ENCODE measurements at places on chromosomes 13 and 19. TPM values are rescaled to one million over a fixed set of nuclear protein-coding genes. Genes with fewer than 3 reads are reported as not detected.
A peak's percentile ranks its signal among the peaks of the same experiment; 100 is the strongest.

GRCh38 chr13:109113427-109113826 lies 484.0 kb downstream of the MYO16 start:
- no peak overlapping the region for H3K27ac ChIP-seq
- no peaks in the 10 kb centered on the region for H3K36me3 ChIP-seq
- no peak overlapping the region for H3K4me3 ChIP-seq
- no peaks in the 10 kb centered on the region for H3K27me3 ChIP-seq
- no peaks in the 10 kb centered on the region for H3K4me1 ChIP-seq

DNA sequence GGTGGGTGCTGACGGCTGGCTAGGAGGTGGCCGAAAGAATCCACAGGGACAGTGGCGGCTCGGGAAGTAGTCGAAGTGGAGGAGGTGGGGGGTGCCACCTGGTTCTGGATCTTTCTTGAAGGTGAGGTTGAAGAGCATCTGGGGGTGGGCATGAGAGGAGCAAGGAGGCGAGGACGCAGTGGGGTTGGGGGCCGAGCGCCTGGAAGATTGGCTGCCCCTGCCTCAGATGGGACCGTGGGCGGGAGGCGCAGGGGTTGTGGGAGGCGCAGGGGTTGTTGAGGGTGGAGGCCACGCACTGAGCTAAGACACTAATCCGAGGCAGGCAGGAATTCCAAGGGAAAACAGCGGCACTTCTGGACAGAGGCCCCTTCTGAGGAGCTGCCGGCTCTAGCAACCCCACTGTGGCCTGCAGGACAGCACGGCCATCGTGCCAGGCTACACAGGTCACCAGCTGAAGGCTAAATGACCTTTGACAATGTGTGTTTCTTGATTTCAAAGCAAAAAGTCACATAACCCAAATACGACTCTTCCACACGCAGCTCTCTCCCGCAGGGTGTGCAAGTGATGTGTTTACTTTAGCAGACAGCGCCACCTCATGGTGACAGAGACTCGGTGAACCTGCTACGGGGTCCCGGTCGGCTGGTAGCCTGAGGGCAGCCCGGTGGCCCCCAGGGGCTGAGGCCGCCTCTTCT lies 44.1 kb upstream of the RANBP3 start:
- no peaks in the 10 kb centered on the region for H3K36me3 ChIP-seq
- H3K27ac ChIP-seq: no peak overlapping the region
- no peak overlapping the region for H3K4me3 ChIP-seq
- peak; percentile 25 for DNase-seq

The SSC5D gene
- total RNA-seq: 66.1 TPM

DNA sequence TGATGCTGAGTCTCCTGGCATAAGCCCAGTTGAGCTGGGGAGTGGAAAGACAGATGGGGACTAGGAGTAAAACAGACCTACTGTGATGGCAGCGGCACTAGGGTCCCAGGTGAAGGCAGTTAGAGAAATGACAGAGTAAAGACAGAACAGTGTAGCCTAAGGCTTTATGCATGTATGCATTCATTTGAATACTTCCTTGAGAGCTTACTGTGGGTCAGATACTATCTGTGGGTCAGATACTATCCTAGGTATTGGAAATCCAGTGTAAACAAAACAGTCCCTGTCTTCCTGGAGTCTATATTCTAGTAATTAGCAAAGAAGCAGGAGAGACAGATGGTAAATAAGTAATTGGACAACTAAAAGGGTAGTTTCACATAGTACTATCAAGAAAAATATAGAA lies 73.7 kb upstream of the LRCH1 start:
- H3K4me1 ChIP-seq: no peaks in the 10 kb centered on the region
- H3K27ac ChIP-seq: no peak overlapping the region
- DNase-seq: no peak

- H3K4me3 ChIP-seq: no peak overlapping the region
- no peak for DNase-seq
- H3K4me1 ChIP-seq: no peaks in the 10 kb centered on the region
- no peak overlapping the region for H3K27ac ChIP-seq
- H3K27me3 ChIP-seq: no peaks in the 10 kb centered on the region
Observed at GRCh38 chr13:57409656-57410055, 221.9 kb upstream of the PCDH17 start.

The CCDC61 gene
- total RNA-seq: 6.6 TPM

GRCh38 chr19:688214-688613 lies 7.0 kb downstream of the PRSS57 start:
- H3K27me3 ChIP-seq: no peaks in the 10 kb centered on the region
- no peak overlapping the region for H3K27ac ChIP-seq
- no peak for DNase-seq
- no peak overlapping the region for H3K4me3 ChIP-seq
- no peaks in the 10 kb centered on the region for H3K36me3 ChIP-seq

DNA sequence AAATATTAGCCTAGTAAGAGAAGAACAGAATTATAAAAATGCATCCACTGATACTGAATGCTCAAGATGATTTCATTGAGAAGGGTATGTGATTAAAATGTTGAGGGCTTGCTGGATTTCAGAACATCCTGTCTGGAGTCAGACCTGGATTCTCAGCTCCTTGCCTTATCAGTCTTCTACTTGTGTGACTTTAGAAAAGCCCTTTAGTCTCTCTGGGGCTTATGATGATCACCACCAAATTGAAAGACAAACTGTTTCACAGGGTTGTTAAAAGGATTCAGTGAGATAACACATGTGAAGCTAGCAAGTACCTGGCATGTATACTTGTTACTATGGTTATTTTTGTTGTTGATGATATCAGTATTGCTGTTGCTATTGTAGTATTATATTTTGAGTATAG lies 118.4 kb downstream of the GPC6 start:
- DNase-seq: no peak
- H3K36me3 ChIP-seq: no peaks in the 10 kb centered on the region
- H3K27ac ChIP-seq: no peak overlapping the region
- no peak overlapping the region for H3K4me3 ChIP-seq

The PTPRH gene
- 1.0 TPM for total RNA-seq

DNA sequence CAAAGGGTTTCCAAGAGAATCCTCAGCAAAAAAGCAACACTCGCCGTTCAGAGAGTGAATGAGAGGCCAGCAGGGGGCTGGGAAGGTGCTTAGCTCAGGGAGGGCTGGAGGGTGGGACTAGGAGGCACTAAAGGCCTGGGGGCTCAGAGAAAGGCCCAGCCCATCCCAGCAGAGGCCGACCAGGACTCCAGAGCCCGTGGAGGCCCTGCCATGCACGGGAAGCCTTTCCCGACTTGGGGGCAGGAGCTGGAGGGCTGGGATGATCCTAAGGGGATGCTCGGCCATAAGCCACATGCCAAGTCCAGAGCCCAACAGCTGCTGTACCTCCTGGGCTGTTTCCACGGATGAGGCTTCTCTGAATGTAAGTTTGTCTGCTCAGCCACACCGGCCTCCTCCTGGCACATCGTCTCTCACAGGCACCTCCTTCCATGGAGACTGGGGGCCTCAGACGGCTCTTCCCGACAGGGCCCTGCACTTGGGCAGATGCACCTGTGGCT lies 19.5 kb downstream of the RASA3 start:
- no peak for DNase-seq
- no peaks in the 10 kb centered on the region for H3K27me3 ChIP-seq
- no peak overlapping the region for H3K4me3 ChIP-seq
- H3K27ac ChIP-seq: no peak overlapping the region
- H3K36me3 ChIP-seq: peaks cover 7% of the 10 kb centered on the region
- peaks cover 64% of the 10 kb centered on the region for H3K4me1 ChIP-seq

- H3K27ac ChIP-seq: no peak overlapping the region
- no peak overlapping the region for H3K4me3 ChIP-seq
- no peak for DNase-seq
- H3K4me1 ChIP-seq: no peaks in the 10 kb centered on the region
- no peaks in the 10 kb centered on the region for H3K36me3 ChIP-seq
- H3K27me3 ChIP-seq: peaks cover 60% of the 10 kb centered on the region
Observed at GRCh38 chr19:1765904-1766799, 12.8 kb downstream of the ONECUT3 start.

DNA sequence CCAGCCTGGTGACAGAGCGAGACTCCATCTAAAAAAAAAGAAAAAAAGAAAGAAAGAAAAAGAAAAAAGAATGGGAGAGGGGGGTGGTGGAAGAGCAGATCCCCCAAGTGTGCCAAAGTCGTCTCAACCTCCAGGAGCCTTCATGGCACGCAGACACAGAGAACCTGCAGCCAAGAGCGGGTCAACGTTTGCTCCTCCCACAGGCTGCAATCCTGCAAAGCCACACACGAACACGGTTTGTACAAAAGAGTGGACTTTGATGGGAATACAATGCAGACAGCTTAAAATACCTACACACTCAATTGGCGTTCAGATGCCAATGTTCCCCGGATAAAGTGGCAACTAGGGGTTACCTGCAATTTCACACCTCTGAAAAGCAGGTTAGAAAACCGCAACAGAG lies 29.4 kb downstream of the ANKRD10 start:
- no peak overlapping the region for H3K4me3 ChIP-seq
- no peaks in the 10 kb centered on the region for H3K4me1 ChIP-seq
- no peak for DNase-seq
- no peaks in the 10 kb centered on the region for H3K36me3 ChIP-seq
- no peak overlapping the region for H3K27ac ChIP-seq

The TLE6 gene
- 0.11 TPM for total RNA-seq

- no peak overlapping the region for H3K27ac ChIP-seq
- H3K4me1 ChIP-seq: no peaks in the 10 kb centered on the region
- no peaks in the 10 kb centered on the region for H3K36me3 ChIP-seq
- DNase-seq: no peak
- H3K4me3 ChIP-seq: no peak overlapping the region
Observed at GRCh38 chr13:57018915-57019314, 121.8 kb upstream of the PRR20A start.

DNA sequence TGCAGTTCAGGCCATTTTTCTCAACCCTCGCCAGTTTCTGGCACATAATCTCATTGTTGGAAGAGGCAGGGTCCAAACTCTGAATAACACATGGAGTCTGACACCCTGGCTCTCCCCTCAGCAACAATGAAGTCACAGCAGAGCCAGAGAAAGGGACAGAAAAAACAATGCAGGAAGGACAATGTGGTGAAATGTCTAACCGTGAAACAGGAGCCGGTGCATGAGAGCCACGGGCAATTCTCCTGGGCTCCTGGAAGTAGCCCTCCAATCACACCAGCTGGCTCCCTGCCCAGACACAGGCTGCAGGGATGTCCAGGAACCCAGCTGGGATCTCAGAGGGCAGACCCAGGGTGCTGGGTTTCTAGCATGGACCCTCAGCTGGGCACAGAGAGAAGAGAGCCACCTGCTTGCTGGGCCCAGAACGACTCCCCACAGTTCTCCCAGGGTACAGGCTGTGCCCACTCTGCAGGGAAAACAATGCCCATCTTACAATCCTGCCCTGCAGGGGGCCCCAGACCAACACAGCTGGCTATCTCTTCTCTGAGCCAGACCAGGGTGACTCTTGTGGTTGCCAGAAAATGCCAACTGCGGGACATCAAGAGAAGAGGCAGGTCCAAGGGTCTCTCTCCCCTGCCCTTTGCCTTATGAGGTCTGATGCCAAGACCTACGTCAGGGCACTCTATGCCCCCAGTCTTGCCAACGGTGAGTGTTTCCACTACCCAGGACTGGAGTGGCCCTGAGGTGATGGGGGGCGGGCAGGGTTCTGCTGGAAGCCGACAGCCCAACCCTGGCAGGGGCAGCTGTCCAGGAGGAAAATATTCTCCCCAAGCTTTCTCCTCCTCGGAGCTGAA lies 64.5 kb downstream of the CEBPG start:
- no peaks in the 10 kb centered on the region for H3K27me3 ChIP-seq
- H3K27ac ChIP-seq: no peak overlapping the region
- DNase-seq: peak; percentile 13
- peaks cover 10% of the 10 kb centered on the region for H3K4me1 ChIP-seq
- no peaks in the 10 kb centered on the region for H3K36me3 ChIP-seq

- no peak for DNase-seq
- H3K27me3 ChIP-seq: no peaks in the 10 kb centered on the region
- H3K36me3 ChIP-seq: no peaks in the 10 kb centered on the region
- peaks cover 2% of the 10 kb centered on the region for H3K4me1 ChIP-seq
- H3K27ac ChIP-seq: no peak overlapping the region
Observed at GRCh38 chr13:75935805-75936204, 299.7 kb downstream of the LMO7 start.

- peaks cover 8% of the 10 kb centered on the region for H3K4me1 ChIP-seq
- no peak overlapping the region for H3K27ac ChIP-seq
- H3K4me3 ChIP-seq: no peak overlapping the region
- H3K27me3 ChIP-seq: peaks cover under 1% of the 10 kb centered on the region
- no peaks in the 10 kb centered on the region for H3K36me3 ChIP-seq
- no peak for DNase-seq
Observed at GRCh38 chr13:46124531-46124966, 19.7 kb upstream of the CPB2 start.

DNA sequence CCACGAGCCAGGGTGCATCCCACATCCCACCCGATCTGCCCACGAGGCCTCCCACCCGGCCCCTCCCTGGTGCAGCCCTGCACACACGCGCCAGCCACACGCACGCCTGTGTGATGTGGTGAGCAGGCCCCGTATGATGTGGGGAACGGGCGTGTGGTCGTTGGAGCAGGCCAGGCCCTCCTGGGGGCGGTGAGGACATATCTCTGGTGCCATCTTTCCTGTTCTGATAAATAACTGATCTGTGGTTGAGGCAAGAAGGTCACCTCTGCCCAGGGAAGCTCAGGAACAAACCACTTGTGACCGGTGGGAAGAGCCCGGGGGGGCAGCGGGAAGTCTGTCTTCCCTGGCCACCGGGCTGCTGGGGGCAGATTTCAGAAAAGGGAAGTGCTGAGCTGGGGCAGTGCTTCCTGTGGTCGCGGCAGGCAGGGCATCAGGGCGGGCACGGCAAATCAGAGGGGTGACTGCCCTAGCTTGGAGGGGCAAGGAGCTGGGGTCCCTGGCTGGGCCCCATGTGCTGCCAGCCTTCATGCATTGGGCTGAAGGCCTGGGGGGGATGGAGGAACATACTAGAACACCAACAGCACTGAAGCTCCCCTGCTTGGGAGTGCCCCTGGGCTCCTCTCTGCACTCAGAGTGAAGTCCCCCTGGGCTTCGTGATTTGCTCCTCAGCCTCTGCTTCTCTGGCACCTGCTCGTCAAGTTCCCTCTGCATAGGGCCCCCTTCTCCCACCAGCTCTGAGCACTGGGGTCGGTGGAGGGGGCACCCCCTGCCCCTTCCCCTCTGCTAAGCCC lies 35.2 kb upstream of the SLC7A10 start:
- H3K4me3 ChIP-seq: no peak overlapping the region
- H3K27ac ChIP-seq: no peak overlapping the region
- H3K27me3 ChIP-seq: peaks cover 2% of the 10 kb centered on the region
- DNase-seq: no peak
- no peaks in the 10 kb centered on the region for H3K36me3 ChIP-seq

DNA sequence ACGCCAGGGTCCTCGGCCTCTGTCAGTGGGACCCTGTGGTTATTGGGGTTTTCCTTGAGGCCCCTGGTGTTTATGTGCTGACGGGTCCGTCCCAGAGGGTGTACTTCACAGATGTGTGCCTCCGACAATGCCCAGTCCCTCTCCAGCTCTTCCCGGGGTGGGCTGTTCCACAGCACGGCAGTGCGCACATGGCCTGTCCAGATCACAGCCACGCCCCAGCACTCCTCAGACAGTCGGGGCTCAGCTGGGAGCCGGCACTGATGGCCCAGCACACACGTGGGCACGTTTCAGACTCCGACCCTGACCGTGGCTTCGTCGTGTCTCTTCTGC lies 16.9 kb upstream of the F7 start:
- DNase-seq: no peak
- H3K27me3 ChIP-seq: no peaks in the 10 kb centered on the region
- H3K36me3 ChIP-seq: no peaks in the 10 kb centered on the region
- H3K4me3 ChIP-seq: no peak overlapping the region
- H3K4me1 ChIP-seq: no peaks in the 10 kb centered on the region

The IRGQ gene
- total RNA-seq: 49.8 TPM

The SULT2B1 gene
- total RNA-seq: 0.31 TPM

Measured in astrocyte (in vitro differentiated cells and primary cell).